ENCODE measurements at places on chromosomes 16 and 17.

- DNase-seq: no peak
Measured at GRCh38 chr16:31009894-31010584, 399 bp downstream of the STX1B start.

DNA sequence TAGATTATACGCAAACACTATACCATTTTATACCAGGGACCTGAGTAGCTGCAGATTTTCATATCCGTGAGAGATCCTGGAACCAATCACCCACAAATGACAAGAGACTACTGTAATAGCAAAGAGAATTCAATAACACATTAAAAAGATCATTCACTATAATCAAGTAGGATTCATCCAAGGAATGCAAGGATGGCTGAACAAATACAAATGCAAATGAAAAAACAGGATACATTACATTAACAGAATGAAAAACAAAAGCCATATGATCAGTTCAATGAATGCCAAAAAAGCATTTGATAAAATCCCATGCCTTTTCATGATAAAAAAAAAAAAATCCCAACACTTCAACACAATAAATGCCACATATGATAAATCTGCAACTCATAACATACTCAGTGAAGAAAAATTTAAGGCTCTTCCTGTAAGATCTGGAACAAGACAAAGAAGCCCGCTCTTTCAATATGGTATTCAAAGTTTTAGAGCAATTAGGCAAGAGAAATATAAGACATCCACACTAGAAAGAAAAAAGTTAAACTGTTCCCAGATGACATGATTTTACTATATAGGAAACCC lies 29.0 kb downstream of the N4BP1 start:
- peak; percentile 19 for DNase-seq

DNA sequence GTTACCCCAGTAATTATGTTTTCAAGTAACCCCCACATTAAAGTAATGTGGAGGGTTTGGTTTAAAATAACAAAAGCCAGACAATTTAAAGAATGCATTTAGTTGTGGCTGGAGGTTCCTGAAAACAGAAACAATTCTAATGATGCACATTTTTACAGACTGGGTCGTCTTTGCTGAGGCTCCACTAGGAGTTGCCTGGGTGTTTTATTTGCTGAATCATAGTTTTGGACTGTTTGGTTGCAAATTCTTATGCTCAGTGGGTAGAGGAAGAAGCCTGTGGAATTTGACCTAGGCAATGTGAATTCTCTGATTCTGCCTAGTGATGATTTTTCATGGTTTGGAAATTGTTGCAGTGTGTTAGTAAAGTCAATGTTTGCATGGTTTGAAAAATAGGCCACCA lies 16.3 kb downstream of the SHISA9 start:
- no peak for DNase-seq

DNA sequence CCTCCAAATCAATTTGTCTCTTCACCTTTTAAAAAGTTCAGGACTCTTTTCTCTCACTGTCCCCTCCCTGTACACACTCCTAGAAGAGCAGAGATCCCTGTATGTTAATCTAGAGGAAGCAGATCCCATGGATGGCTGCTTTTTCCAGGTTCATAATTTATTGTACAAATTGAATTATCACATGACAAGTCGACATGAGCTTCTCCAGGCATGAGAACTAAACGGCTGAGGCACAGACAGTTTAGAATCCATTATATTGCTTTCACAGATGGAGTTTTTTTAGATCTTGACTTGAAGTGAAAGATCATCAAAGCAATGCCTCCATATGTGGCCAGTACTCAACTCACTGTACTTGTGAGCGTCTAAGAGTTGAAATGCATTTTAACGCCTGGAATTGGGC lies 47.9 kb downstream of the RGS9 start:
- DNase-seq: no peak

GRCh38 chr16:27405546-27406451 lies 3.8 kb downstream of the IL21R start:
- peak; percentile 81 for DNase-seq

DNA sequence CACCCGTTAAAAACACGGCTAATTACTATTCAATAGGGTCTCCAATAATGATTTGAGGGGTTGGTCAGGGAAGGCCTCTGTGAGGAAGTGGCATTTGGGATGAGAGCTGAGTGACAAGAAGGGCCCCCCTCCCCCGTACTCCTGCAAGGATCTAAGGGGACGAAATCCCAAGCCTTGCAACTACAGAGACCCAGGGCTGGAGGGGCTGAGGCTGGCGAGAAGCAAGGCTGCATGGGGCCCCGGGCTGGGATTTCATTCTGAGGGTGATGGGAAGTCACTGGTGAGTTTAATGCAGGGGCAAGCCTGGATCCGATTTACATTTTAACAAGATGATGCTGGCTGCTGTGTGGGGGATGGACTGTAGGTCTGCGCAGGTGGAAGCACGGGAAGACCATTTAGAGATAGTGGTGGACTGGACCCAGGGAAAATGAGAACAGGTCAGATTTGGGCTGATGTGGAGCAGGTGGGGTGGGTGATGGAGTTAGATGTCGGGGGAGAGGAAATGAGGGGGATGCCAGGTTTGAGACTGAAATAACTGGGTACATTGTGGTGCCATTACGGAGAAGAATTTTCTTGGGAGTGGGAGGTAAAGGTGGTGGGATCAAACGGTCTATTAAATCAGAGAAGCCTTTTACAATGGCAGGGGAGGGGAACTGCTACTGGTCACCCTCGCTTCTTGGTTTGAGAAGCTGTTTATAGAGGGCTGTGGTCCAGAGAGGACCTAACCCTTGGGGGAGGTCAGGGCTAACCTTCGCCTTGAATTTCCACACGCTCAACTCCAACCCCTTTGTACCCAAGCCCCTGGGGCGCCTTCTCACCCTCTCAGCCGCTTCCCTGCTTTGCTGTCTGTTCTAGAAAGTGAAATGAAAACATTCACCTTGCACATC lies 932 bp upstream of the MYBBP1A start:
- DNase-seq: no peak
